ENCODE measurements at places on chromosomes 2 and 18.

DNA sequence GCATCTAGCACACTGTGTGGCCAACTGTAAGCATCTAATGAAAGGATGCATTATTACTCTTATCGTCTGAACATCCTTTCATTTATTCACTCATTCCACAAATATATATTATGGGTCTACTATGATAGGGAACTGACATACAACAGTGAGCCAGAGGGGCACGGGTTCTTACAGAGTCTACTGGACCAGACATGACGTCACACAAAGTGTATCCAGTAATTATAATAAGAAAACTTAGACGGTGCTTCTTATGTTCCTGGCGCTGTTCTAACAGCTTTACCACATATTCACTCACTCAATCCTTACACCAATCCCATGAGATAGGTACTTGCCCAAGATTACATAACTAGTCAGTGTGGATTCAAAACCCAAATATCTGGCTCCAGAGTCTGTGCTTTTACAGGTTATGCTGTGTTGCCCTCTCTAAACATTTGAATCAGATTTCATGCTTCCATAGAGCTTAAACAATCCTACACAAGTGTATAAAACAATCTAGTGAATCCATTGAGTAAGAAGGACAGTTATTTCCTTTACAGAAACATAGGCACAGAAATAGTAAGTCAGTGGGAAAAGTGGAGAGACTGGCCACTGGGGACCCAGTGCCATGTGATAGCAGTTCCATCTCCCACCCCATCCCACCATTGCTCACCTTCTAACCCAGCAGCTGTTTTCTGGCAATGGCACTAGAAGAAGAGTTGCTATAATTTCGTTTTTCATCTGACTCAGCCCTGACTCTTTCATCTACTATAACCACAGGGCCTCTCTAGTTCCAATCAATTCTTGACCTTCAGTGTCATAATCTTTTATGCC, 24.2 kb upstream of the ARL5A start:
- no peak for DNase-seq

- no peak for DNase-seq
Observed at GRCh38 chr2:53632714-53633113, 134.9 kb upstream of the CHAC2 start.

DNA sequence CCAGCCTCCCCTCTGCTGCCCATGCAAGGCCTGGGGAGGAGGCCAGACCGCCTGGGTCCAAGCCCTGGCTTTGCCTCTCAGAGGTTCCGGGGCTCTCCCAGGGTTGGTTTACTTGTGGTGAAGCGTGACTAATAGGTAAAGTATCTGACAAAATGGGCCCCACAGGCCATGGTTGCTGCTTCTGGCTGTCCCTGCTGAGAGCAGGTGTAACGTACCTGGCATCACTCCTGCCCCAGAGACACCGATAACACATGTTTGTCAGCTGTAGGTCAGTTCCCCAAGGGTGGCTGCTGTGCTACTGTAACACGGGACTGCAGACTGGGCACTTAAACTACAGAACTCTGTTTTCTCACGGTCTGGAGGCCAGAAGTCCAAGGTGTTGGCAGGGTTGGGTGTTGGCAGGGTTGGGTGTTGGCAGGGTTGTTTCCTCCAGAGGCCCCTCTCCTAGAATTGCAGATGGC, 34.1 kb downstream of the ODC1 start:
- peak; percentile 73 for DNase-seq

DNA sequence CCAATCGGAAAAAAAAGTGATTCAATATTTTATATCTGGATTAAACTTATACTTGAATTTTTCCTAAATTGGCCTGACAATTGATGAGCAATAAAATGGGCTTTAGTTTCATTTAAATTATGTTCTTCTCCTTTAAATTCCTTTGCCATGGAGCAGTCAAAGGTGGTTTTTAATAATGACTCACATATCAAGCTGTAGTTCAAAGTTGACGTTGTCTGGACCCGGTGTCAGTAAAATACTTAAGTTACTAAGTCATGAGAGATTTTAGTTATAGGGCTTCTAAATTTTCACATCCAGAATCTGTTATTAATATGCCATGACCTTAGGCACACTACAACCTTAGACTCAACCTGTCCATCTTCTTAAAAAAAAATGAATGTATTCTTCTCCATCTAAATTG, 62.5 kb downstream of the CDH2 start:
- no peak for DNase-seq

GRCh38 chr2:61771904-61772845, 81.7 kb downstream of the FAM161A start:
- no peak for DNase-seq

GRCh38 chr2:139271879-139272278, 491.7 kb upstream of the NXPH2 start:
- no peak for DNase-seq

DNA sequence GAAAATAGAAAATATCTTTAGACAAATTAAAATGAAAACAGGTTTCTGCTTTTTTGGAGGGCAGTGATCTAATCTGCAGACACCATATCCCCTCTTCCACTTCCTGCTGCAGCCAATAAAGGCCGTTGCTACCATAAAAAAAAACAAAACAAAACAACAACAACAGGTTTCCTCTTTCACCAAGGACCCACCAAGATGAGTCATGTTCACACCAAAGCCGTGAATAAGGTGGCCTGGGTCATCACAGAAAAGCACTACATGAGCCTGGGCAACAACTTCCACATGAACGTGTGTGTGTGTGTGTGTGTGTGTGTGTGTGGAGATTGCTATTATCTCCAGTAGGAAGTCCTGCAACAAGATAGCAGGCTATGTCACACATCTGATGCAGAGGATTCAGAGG, 24.8 kb upstream of the TFCP2L1 start:
- no peak for DNase-seq

DNA sequence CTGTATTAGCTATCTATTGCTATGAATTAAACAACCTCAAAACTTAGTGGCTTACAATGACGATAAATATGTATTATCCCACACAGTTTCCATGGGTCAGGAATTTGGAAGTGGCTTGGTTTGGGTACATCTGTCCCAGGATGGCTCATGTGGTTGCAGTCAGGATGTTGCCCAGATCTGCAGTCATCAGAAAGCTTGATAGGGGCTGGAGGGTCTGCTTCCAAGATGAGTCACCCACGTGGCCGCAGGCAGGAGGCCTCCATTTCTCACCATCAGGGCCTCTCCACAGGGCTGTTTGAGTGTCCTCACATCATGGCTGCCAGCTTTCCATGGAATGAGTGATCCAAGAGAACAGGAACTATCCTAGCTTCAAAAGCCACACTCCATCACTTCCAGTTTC, 46.4 kb downstream of the CHRNA1 start:
- no peak for DNase-seq

DNA sequence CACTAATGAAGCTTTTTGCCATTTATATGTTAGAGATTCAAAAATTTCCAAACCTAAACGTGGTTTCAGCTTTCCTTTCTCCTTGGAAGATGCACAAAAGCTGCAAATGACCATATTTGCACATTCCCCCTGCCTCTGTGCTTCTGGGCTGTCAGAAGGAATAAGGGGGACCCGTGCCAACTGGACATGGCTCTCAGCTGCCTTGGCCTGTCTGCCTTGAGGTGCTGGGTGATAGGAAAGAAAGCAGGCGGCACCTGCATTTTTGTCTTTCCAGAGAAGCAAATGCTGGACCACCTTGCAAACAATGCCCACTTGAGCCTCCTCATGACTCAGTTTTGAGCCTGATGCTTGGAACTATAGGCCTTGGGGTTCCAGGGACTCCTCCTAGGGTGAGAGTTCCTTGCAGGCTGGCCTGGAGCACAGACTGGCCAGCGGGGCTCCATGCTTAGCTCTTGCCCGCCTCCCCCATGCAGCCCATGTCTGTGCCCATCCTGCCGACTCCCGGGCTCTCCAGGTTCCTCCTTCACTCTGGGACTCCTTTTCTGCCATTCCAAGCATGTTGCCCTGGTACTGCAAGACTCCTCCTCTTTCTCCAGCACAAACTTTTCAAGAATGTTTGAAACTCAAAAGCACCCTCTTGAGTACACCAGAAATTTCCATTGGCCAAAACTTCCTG, 109.0 kb upstream of the EPAS1 start:
- DNase-seq: no peak

DNA sequence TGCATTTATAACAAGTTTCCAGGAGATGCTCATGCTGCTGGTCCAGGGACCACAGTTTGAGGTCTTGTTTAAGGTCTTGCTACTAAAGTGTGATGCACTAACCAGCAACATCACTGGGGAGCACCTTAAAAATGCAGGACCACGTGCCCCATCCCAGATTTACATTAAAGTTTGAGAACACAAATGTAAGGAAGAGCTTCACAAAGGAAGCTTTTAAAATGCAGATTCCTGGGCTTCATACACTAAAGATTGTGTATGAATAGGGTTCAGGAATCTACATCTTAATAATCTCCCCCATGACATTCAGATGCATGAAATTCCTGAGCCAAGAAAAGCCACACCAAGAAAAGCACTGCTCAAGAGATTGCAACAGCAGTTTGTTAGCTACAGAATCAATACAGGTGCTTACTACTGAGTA, 235.3 kb upstream of the TANK start:
- DNase-seq: no peak

DNA sequence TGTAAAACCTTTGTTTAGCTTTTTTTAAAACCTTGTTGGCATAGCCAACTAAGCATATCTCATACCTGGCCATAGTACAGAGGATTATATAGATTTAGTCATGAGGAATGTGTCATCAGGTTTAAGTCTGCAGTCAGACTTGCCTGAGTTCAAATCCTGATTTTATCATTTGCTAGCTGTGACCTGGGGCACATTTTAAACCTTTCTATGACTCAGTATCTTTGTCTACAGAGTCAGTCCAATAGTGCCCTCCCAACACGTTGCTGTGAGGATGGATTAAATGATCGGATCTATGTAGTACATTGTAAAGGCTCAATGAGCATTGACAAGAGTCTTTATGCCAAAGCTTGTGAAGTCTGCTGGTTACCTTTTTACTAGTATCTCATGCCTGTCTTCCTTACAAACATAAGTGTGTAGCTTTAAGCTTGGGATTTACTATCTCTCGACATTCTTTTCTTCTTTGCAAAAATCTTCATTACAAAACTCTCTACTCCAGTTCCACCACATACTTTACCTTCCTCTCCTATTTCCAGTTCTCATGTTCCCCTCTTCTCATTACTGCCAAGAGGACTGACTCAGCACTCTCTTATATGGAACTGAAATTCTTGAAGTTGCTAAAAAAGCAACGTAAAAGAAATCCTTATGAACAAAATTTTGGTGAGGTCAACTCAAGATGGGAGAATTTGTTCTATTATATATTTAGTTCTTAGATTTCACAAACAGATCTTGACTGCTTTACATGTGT, 68.1 kb upstream of the RBMS1 start:
- DNase-seq: no peak

- no peak for DNase-seq
Observed at GRCh38 chr2:121066526-121066925, 218.5 kb downstream of the TFCP2L1 start.

GRCh38 chr2:188746727-188747126, 227.4 kb upstream of the COL3A1 start:
- DNase-seq: no peak

GRCh38 chr2:101625387-101625786, 72.1 kb upstream of the MAP4K4 start:
- DNase-seq: peak; percentile 28

DNA sequence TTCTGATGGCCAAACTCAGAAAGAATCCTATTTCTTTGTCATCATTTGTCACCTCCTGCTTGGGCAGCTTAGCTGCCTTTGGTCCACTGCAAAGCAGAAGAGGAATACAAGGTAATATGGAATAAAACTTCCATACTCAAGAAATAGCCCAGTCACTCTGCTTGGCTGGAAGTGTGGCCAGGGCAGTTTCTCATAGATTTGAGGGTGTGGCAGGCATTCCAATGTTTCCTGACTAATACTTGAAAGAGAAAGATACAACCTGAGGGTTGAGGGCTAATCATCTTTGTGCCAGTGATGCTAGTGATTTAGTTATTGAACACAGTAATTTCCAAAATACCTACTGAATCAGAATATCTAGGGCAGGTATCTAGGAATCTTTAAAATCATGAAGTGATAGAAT, 83.1 kb downstream of the FAM161A start:
- no peak for DNase-seq

DNA sequence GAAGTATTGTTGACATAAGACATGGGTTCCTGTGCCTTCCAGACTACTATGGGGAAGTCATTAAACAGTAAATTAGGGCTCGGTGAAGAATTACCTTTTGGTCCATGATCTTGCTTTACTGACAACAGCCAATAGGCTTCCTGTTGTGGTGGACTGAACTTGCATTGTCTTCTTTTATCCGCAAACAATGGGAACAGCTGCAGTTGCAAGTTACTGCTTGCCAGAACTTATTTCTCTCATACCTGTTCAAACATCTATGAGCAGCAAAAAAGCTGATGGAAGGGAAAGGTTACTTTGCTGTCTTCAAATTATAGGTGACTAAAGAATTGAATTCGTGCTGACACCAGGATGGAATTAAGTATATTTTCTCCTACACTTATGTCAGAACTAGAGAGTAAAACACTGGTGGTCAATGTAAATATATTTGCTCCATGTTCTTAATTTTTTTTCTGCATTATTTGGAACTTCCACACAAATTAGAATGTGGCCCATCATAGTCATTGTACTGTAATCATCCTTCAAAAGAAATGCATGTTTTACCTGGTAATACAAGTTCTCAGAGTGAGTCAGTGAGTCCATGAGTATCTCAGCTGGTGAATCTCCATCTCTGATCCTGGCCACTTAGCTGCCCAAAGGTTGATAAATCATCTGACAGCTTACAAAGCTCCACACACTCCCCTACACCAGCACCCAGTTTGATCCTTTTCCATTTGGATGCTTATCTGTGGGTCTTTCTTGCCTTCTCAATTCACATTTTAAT, 37.3 kb upstream of the RNF152 start:
- no peak for DNase-seq

DNA sequence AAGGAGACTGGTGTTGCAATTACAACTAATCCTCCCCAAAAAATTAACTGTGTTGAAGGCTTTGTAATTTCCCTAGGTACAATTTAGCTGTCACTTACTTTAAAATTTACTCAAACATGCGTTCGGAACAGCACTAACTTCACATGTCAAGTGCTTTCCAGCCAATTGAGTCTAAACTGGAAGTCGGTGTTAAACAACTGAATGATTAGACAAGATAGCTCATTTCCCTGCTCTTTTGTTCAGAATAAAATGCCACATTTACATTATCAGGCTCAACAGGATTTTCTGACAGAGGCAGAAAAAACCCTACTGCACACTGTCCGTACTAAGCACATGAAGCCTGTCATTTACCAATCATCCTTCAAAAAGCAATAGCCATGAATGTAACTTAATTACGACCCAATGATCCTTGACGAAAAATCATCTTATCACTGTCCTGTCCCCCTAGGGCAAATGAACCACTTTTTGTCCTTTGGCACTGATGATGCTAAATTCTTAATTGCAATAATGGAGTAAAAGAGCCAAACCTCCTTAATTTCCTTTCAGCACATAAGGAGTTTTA, 56.0 kb downstream of the LRPPRC start:
- no peak for DNase-seq

DNA sequence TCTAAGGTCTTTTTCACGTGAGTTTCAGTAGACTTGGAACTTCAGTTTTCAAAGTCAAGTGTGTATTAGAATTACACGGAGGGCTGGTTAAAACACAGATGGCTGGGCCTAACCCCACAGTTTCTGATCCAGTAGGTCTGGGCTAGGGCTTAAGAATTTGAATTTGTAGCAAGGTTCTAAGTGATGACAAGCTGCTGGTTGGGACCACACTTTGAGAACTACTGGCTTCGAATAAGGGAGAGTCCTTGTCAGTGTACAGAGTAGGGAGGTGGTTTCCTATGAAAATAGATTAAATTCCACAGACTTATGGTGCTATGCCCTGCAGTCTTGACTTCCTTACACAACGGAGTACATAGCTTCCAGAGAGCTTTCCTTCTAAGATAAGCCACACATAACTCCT, 4.5 kb downstream of the RHOB start:
- DNase-seq: no peak

Data from Peyer's patch (tissue), 4 donors.